ENCODE measurements at places on chromosomes 3 and 15. TPM values are rescaled to one million over a fixed set of nuclear protein-coding genes. Genes with fewer than 3 reads are reported as not detected.

The ZCWPW2 gene
- polyA plus RNA-seq, result 2.2 TPM

GRCh38 chr15:67936258-67936657 is 96.4 kb upstream of the RNU6-1 start:
- no peak for DNase-seq

GRCh38 chr3:188680189-188680588 is 491.6 kb upstream of the TPRG1 start:
- DNase-seq, result no peak

GRCh38 chr3:52196977-52197376 is 983 bp upstream of the ALAS1 start:
- DNase-seq, result no peak

DNA sequence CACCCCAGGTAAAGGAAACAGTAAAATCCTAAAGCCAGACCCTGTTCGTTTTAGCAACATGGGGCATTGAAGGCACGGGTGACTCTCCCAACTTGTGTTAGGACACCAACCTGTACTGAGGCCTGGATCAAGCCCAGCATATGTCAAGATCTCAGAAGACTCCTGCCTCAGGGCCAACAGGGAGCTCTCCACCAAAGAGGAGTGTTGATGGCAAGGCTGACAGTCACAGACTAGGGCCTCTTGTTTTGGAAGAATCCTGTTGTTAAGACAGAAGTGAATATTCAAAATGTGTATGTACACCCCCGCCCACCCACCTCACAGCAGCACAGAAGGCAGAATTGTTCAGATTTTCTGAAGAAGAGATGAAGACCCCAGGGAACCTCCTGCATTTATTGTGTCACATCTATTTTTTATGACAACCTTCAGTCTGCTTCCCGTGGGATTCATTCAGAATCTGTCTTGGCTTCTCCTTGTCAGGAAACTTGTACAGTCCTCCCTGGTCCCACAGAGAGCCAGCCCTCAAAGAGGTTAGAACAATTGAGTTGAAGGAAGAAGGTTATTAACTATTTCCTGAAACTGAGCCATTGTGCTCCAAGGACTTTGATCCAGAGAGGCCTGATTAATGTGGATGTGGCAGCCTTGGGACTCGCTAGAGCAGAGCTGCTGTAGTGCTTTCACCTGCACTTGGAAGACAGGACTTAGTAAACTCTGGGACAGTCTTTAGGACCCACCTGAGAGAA is 61.7 kb upstream of the PLXNA1 start:
- no peak for DNase-seq

DNA sequence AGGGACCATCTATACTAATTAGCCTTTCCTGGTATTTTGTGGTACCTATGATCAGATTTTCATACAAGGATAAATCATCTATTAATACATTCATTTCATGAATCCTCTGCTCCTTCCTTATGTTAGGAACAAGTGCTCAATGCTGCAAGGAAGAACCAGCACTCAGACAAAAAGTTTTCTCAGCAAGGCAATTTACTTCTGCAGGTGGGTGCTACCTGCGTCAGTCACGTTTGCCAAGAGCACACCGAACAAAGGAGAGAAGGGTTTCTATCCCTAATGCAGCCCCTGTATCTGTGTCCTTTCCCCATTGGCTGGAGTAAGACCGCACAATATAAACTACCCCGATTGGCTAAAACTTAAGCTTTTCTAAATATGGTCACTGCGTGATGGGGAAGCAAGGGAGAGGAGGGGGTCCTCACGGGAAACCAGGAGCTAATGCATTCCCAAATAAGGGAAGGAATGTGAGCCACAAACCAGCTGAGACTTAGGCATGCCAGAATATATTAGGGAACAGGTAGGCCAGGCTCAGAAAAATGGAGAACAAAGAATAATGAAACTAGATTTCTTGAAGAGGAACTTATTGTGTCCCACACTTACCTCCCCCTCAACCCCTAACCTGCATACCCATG is 76.5 kb downstream of the AQR start:
- DNase-seq, result no peak

- DNase-seq, result no peak
These were observed 177.0 kb downstream of the RAP2B start for GRCh38 chr3:153339065-153339464.

DNA sequence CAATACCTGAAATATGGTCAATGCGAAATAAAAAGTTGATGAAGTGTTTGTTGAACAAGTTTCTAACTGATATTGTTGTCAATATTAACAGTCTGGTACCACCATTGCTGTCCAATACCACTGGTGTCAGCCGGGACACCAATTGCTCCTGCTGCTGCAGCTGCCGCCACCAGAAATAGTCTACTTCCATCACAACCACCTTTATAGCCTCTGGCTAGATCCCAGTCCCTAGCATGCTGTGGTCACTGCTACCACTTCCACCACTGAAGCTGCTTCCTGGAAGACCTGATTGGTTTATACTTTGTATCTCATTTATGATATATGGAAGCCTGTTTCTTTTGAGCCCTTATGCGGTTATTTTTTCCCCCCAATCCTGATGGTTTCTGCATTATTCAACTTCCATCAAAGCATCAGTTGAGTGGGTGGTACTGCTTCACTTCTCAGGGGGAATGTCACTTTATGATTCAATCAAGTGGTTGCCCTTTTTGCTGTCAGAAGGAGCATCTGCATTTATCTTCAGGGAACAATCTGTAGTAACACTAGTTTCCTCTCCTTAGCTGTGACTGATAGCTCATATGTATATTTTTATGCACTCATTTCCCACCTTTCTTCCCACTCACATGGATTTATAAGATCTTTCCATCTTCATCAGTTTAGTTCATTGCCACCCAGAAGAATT is 11.7 kb downstream of the LNP1 start:
- no peak for DNase-seq

DNA sequence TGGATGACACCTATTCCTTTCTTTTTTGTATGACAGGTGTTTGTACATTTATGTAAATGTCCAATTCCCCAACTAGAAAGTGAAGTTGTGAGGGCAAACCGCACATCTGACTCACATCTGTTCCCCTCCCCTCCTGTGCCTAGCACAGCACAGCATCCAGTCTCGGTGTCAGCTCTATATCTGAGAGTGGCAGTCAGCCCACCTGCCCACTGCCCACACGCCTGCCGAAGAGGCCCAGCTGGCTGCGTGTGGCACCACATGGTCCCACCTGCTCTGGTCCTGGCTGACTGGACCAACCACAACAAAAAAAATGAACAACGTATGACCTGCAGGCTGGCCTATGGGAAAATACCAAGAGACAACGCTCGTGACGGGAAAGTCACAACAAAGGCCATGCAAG is 62.8 kb downstream of the XXYLT1 start:
- no peak for DNase-seq

DNA sequence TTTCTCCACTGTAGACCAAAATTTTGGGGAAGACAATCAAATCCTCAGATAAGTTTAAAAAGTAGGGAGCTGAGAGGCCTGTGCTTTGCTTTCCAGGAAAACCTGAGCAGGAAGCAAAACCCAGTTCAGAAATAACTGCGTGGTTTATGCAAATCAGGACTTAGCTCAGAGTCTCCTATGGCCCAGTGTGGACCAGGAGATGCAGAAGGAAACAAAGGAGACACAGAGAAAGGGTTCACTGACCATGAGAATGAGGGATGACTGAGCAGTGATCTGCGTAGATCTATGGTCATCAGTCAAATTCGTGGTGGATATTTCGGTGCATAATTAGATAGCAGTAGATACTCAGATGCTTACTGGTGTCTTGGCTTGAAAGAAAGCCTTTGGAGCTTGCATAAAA is 196.6 kb downstream of the TPRG1 start:
- DNase-seq, result no peak
